ENCODE measurements at places on chromosomes 3 and 15.

DNA sequence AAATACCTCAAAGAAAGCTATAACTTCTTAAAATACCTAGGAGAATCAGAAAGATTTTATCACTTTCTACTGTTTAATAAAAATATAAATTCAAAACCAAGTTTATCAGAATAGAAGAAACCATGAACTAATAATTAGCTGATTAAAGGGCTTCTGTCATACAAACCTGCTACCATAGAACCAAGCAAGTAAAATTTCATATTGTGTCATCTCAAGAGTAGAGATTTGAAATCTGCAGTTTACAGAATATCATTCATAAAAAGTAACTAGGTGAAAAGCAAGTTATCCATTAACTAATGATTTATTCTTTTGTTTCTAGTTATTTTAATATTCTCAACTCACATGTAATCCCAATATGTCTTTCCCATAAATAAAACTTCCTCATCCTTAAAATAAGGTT is 36.8 kb upstream of the XXYLT1 start:
- H3K4me3 ChIP-seq, result no peak overlapping the region
- H3K4me1 ChIP-seq, result no peaks in the 10 kb centered on the region
- no peaks in the 10 kb centered on the region for H3K27me3 ChIP-seq
- H3K36me3 ChIP-seq, result peaks cover 3% of the 10 kb centered on the region
- no peak for DNase-seq

GRCh38 chr3:167716920-167717319 is 17.8 kb downstream of the PDCD10 start:
- no peaks in the 10 kb centered on the region for H3K27me3 ChIP-seq
- H3K36me3 ChIP-seq, result peaks cover 66% of the 10 kb centered on the region
- H3K4me1 ChIP-seq, result peaks cover 47% of the 10 kb centered on the region

DNA sequence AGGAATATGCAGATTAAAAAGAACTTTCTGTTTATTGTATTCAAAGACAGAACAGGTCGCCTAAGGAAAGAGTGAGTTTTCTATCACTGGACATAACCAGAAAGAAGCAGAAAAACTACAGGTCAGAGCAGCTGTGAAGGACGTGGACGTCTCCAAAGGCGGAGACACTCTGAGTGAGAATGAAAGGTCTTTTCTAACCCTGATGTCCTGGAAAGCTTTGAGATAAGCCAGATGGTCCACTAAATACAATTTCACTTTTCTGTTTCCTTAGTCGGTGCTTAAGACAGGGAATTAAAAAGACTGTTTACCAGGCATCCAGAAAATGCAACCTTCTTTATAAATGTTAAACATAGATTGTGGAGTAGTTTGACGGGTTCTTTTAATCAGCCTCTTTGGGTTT is 360.4 kb downstream of the FGF12 start:
- H3K4me3 ChIP-seq, result no peak overlapping the region
- H3K27ac ChIP-seq, result no peak overlapping the region
- DNase-seq, result no peak
- H3K27me3 ChIP-seq, result peaks cover 2% of the 10 kb centered on the region
- H3K4me1 ChIP-seq, result no peaks in the 10 kb centered on the region
- H3K36me3 ChIP-seq, result no peaks in the 10 kb centered on the region

DNA sequence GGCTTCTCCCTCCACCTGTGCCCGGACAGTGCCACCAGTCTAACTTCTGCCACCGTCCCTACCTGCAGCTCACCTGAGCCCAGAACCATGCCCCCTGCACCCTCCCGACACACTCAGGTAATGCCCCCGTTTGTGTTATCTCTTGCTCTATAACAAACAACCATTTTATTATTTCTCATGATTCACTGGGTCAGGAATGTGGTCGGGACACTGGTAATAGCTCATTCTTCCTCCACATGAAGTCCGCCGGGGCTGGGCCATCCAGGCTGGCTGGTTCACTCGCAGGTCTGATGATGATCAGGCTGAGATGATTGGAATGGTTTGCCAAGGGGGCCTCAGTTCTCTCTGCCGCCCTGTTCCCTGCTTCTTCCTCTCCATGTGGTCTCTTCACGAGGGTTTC is 20.3 kb upstream of the NR2E3 start:
- H3K36me3 ChIP-seq, result no peaks in the 10 kb centered on the region
- no peak for DNase-seq
- no peaks in the 10 kb centered on the region for H3K4me1 ChIP-seq
- peaks cover 5% of the 10 kb centered on the region for H3K27me3 ChIP-seq
- no peak overlapping the region for H3K27ac ChIP-seq
- no peak overlapping the region for H3K4me3 ChIP-seq

DNA sequence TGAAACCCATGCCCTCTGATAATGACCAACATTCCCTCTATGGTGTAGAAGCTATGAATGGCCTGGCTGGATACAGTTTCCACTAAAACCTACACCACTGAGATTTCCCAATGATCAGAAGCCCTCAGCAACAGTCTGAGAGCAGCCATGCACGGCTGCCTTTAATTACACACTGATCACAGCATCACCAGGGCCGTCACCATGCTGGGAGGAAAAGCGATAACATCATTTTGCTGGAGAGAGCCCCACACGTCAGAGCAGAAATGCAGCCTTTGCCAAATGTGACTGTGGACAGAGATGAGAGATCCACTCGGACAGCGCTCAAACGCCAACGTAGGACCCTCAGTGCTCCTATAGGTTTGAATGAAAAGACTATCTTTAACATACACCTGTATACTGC is 135.0 kb downstream of the XXYLT1 start:
- no peaks in the 10 kb centered on the region for H3K27me3 ChIP-seq
- H3K27ac ChIP-seq, result no peak overlapping the region
- H3K4me3 ChIP-seq, result no peak overlapping the region
- no peaks in the 10 kb centered on the region for H3K4me1 ChIP-seq
- no peak for DNase-seq

DNA sequence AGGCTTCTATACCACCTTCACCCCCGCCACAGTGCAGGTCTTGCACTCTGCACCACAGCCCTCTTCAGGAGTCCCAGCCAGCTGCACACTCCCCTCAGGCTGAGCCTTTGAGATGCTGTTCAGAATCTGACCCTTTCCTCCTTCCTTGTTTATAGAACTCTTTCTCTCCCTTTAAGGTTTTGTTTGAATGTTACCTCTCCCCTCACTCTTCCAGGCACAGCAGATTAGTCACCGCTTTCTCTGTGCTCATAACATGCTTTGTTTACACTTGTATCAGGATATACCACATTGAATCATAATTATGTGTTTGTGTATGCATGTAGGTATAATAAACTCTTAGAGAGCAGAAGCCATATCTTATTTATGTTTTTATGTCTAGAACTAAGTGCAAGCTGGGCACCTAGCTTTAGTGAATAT is 168.4 kb upstream of the BCL6 start:
- DNase-seq, result no peak
- H3K4me3 ChIP-seq, result no peak overlapping the region
- H3K27me3 ChIP-seq, result no peaks in the 10 kb centered on the region
- no peaks in the 10 kb centered on the region for H3K36me3 ChIP-seq
- peaks cover 39% of the 10 kb centered on the region for H3K4me1 ChIP-seq

DNA sequence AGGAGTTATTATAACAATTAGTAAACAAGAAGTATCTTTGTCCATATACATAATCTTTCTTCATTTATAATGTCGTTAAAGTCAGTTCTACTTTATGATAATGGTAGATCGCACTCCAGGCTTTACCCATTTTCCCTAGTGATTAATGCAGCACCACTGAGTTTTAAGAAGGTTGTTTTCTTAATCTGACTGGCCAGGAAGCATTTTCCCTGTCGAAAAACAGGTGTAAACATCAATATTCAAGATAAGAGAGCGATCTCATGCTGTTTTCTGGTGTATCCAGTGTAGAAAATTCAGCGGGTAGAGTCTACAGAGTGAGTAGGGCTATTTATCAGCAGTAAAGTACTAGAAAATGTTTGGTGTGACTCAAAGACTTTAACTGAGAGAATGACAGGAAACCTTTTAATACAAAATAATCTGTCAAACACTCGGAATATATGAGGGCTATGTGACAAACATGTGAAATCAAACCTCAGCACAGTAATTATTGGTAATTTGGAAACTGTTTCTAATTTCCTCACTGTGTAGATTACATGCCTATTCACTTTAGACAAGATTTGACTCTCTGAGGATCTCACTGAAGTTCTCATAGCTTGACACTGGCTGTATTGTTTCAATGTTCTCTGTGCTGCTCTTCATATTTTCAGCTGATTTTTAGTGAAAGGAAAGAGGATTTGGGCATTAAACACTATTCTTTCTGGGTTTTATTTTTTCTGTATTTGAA is 1013.2 kb downstream of the VGLL3 start:
- no peaks in the 10 kb centered on the region for H3K4me1 ChIP-seq
- DNase-seq, result no peak
- no peaks in the 10 kb centered on the region for H3K36me3 ChIP-seq
- no peak overlapping the region for H3K4me3 ChIP-seq

- peaks cover 42% of the 10 kb centered on the region for H3K4me1 ChIP-seq
- DNase-seq, result no peak
- H3K4me3 ChIP-seq, result no peak overlapping the region
Observed at GRCh38 chr15:65772930-65773329, 19.2 kb downstream of the DENND4A start.

DNA sequence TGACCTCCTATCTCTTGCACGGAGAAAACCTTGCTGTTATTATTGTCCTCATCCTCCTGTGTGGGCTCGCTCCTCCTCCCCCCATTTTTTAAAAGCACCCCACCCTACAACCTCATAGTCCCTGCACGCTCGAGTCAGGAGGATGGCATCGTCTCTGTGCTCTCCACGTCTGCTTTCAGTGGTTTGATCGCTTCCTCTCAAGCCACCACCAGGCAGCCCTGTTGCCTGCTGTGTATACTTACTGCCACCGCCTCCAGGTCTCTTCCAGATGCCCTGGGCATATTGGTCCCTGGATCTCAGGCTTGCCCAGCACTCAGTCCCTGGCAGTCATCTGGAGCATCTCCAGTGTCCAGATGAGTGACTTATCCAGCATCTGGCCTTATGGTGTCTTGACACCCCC is 42.1 kb upstream of the GCNT3 start:
- no peaks in the 10 kb centered on the region for H3K36me3 ChIP-seq
- no peak overlapping the region for H3K4me3 ChIP-seq
- DNase-seq, result no peak

- peaks cover 19% of the 10 kb centered on the region for H3K36me3 ChIP-seq
- no peak overlapping the region for H3K4me3 ChIP-seq
- DNase-seq, result no peak
- peaks cover 6% of the 10 kb centered on the region for H3K4me1 ChIP-seq
- no peak overlapping the region for H3K27ac ChIP-seq
- H3K27me3 ChIP-seq, result no peaks in the 10 kb centered on the region
Observed at GRCh38 chr15:40161693-40162391, 973 bp downstream of the BUB1B start.

DNA sequence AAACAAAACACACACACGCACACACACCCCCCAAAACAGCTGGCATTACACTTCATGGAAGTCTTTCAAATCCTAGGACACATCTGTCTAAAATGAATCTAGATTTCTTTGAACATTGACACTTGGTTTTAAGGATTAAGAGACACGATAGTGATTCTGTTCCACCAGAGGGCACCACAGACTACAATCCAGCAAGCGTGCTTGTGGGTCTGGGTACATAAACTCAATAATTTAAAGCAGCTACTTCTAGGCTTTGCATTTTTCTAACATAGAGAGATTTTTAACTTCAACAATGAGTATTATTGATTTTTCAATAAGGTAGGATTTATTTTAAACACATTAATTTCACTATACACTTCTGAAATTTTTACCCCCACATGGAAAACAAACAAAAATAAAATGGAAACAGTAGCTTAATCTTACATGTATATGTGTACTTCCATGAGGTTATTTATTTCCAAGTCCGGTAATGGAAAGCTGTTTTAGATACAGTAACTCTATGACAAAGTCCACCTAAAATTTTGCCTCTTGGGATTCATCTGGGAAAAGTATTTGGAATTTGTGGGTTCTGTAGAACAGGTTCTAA is 564.0 kb upstream of the TGFBR2 start:
- H3K36me3 ChIP-seq, result no peaks in the 10 kb centered on the region
- H3K4me1 ChIP-seq, result no peaks in the 10 kb centered on the region
- DNase-seq, result peak; percentile 84
- no peak overlapping the region for H3K27ac ChIP-seq
- H3K27me3 ChIP-seq, result peaks cover 29% of the 10 kb centered on the region

- no peaks in the 10 kb centered on the region for H3K27me3 ChIP-seq
- H3K4me3 ChIP-seq, result no peak overlapping the region
- H3K4me1 ChIP-seq, result peaks cover 76% of the 10 kb centered on the region
- no peak for DNase-seq
Observed at GRCh38 chr3:141410408-141410807, 42.1 kb downstream of the ZBTB38 start.

DNA sequence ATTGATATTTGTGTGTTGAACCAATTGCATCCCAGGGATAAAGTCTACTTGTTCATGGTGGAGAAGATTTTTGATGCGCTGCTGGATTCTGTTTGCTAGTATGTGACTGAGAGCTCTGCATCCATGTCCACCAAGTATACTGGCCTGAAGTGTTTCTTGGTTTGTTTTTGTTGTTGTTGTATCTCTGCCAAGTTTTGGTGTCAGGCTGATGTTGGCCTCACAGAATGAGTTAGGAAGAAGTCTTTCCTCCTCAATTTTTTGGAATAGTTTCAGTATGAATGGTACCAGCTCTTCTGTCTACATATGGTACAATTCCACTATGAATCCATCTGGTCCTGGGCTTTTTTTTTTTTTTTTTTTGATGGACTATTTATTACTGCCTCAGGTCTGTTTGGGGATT is 50.9 kb upstream of the OSTN start:
- no peaks in the 10 kb centered on the region for H3K36me3 ChIP-seq
- no peak for DNase-seq
- no peak overlapping the region for H3K27ac ChIP-seq
- no peaks in the 10 kb centered on the region for H3K4me1 ChIP-seq
- no peak overlapping the region for H3K4me3 ChIP-seq

DNA sequence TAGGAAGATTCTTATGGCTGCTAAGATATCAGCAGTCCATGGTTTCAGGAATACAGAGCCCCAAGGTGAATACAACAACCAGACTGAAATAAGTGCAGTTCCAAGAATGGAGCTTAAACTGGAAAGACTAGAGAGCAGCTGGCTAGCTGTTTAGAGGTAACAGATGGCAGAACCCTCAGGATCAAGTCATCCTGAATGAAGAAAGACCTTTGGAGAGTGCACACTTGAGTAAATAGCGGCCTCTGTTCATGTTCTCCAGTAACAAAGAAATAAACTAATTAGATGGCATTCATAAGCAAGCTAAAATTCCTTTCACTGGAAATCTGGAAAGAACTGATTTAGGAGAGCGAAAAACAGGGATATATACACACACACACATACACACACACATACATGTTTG is 968.4 kb downstream of the FHIT start:
- H3K4me1 ChIP-seq, result no peaks in the 10 kb centered on the region
- no peak overlapping the region for H3K4me3 ChIP-seq
- H3K36me3 ChIP-seq, result no peaks in the 10 kb centered on the region
- DNase-seq, result no peak
- no peak overlapping the region for H3K27ac ChIP-seq

DNA sequence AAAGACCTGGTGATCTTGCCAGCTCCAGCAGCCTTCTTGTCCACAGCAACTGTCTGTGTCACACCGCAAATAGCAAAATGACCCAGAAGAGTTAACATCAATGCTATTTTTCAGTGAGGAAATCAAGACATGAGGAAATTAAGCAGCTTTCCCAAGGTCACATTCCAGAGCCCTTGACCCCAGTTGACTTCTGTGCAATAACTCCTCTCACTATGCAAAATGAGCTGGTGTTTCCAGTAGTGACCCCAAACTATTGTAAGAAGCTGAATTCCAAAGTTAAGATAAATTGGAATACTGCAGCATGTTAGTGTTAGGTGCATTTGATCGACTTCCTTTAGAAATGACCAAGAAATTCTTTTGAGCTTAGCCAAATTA is 172.8 kb upstream of the SNTN start:
- no peaks in the 10 kb centered on the region for H3K27me3 ChIP-seq
- H3K36me3 ChIP-seq, result no peaks in the 10 kb centered on the region
- H3K4me1 ChIP-seq, result no peaks in the 10 kb centered on the region
- no peak overlapping the region for H3K4me3 ChIP-seq
- H3K27ac ChIP-seq, result no peak overlapping the region
- no peak for DNase-seq

Data from activated naive CD4-positive, alpha-beta T cell treated with anti-CD3 and anti-CD28 coated beads for 36 hours (primary cell).